ENCODE measurements at places on chromosomes 12 and 14.
A peak's percentile ranks its signal among the peaks of the same experiment; 100 is the strongest.

DNA sequence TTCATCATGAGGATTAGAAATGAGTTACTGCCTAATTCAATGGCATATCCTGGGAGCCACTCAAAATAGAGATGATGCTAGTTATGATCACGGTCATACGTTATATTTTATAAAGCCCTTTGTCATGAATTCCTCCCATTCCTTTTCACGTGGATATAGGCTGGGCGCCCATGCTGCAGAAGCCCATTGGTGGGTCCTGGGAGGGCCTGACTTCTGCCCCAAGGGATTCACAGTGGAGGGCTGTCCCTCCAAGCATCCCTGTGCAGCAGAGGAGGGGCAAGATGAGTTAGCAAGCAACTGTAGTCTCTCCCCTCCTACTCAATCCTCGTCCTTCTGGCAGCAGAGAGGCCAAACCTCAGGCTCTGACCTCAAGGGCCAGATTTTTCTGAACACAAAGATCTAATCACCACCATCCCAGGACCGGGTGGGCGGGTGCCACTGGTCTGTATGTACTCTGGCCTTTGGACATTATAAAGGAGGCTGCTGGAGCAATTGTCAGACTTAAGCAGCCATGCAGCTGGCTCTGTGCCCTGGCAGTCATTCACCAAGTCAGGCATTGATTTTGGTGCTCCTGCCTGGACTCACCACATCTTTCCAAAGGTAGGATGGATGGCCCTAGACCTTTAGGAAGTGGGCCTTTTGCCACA lies 8.6 kb downstream of the GLTP start:
- DNase-seq: peak; percentile 56

DNA sequence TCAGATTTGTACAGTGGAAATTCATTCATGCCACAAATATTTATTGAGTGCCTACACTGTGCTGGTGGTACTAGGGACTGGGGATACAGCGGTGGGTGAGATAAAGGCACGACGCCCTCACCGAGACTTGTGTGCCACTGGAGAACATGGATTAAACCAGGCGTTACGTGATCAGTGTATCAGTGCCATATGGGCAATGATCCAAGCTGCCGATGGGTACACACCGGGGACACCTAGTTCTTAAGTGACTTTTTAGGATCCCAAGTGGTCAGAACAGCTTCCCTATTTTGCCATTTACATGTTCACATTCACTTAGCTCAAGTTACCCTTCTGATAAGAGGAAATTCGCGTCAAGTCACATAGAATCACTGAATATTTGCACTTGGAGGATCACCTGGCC lies 236.7 kb downstream of the CACNA1C start:
- peak; percentile 66 for DNase-seq

- DNase-seq: no peak
These were observed 1929.9 kb upstream of the SEL1L start for GRCh38 chr14:83463500-83464098.

GRCh38 chr14:75098212-75098611 lies 28.6 kb downstream of the NEK9 start:
- DNase-seq: no peak

DNA sequence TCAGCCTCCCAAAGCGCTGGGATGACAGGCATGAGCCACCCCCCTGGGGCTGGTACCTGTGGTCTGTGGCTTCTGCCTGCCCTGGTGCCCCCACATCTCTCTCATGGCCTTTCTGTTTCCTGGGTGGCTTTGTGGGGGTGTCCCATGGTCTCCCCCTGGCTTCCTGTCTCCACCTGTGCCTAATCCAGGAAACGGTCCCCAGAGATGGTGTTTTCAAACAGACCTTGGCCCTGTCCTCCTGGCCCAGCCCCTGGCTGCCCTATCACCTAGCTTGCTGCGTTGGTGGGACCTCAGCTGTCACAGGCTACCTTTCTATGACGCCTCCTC lies 18.1 kb downstream of the MEG3 start:
- DNase-seq: no peak

- DNase-seq: no peak
These were observed 113.6 kb downstream of the SYNE2 start for GRCh38 chr14:63966407-63966806.

DNA sequence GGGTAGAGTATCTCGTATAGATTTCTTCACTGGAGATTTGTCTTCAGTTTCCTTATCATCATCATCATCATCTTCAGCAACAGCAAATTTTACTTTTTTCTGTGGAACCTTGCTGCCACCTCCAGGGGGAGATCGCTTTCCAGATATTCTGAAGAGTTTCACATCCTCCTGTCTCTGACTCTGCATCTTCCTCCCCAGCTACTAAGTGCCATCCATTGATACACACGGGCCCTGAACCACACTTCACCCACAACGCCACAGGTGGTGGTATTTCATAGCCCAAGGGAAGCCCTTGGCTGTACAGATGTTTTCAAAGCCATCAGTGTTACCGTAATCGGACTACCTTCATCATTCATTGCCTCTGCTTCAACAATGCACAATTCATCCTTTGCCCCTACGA lies 82.2 kb downstream of the PPP2R5C start:
- DNase-seq: no peak

- DNase-seq: no peak
These were observed 150.4 kb upstream of the TMEM132C start for GRCh38 chr12:128116537-128116936.

DNA sequence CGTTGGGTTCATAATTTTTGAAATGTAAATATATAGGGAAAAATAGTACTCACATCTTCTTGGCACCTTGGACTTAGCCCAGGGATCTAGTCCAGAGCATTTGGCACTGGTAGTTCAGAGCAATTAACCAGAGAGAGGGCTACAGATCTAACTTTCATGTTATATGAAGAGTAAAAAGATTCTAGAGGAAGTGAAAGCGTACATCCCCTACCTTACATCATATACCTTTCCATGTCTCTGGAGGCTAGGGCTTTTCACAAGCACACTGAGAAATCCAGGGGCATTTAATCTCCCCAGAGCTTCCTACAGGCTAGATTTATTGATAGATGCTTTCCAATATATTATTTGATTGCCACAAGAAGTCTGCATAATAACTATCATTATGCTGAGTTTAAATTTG lies 687.5 kb upstream of the FBXO33 start:
- DNase-seq: no peak

DNA sequence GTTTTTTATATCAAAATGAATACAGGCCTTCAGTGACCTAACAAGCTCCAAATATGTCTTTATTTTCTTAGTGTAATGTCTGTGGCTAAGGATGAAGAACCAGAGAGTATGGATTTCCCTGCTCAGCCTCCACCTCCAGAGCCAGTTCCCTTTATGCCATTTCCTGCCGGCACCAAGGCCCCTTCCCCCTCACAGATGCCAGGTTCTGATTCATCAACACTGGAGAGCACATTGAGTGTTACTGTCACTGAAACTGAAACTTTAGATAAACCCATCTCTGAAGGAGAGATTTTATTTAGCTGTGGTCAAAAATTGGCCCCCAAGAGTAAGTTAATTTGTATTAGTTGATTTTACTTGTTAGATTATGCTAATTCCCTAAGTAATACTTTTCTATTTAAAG lies 61.0 kb downstream of the KIAA0586 start:
- no peak for DNase-seq

DNA sequence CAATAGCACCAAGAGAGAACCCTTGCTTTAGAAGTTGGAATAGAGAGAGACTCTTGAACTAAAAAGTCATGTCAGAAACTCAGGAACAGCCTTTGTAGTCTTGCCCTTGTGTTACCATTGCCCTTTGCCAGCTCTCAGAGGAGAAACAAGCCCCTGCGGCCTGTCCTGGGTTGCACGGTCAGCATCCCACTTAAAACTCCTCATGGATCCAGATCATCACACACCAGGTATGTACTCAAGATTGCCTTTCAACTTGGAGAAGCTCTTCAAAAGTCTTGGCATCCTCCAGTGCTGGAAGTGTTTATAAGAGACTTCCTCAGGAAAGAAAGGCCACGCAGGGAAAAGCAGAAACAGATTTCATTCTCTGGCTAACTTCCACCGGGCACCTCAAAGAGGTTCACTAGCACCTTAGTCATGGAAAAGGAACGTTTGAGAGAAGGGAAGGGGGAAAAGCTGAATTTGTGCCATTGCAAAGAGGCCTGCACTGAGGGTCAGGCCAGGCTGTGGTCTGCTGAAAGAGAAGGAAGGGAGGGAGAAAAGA lies 594.2 kb downstream of the MED13L start:
- DNase-seq: peak; percentile 94

DNA sequence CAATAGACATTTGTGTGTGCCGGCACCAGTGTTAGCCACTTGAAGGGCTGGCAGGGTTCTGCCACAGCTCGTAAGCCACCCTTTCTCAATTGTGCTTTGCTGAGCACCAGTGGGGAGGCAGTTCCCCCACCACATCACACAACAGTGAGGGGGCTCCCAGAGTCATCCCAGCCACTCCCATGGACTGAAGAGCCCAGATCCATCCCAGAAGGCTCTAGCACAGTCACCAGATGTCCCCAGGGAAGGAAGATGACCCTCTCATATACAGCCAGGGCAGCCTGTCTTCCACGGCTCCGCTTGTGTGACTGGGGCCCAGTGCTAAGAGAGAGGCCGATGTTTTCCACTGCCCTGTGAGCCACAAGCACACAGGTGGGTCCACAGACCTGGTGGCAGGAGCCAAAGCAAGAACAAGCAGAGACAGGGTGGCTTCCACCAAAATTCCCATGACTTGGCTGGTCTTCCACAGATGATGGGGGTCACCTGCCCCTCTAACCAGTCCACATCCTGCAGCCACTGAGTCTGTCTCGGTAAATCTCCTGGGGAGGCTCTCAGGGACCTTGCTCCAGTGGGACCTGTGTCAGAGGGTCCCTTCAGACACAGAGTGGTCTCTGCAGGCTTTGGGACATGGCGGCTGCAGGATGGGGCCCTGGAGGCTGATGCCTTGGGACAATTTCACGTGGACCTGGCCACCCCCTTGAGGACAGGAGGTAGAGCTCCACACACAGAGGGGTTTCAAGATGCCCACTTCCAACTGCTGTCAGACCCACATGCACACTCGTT lies 71.9 kb upstream of the DDX11 start:
- DNase-seq: no peak

Data from DMS79 treated with DMSO at 0.1 percent for 48 hours (cell line).